ENCODE measurements at places on chromosomes 1 and 21.

GRCh38 chr1:74432325-74432724 lies 80.1 kb downstream of the LRRC53 start:
- DNase-seq, result no peak

DNA sequence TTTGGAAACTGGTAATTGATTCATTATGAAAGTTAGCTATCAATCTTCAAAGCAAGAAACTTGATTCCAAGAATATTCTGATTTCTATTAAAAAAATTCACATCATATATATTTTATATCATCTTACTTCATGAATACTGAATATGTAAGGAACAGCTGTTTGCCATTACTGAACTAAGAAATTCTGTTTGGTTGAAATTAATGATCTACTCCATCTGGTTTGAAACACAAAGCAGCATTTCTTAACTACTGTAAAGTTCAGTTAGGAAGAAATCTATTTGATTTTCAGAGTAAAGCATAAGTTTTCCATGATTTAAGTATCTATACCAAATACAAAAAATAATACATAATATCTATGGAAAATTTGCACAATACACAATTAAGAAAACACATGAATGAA lies 66.0 kb upstream of the SCYL3 start:
- no peak for DNase-seq

DNA sequence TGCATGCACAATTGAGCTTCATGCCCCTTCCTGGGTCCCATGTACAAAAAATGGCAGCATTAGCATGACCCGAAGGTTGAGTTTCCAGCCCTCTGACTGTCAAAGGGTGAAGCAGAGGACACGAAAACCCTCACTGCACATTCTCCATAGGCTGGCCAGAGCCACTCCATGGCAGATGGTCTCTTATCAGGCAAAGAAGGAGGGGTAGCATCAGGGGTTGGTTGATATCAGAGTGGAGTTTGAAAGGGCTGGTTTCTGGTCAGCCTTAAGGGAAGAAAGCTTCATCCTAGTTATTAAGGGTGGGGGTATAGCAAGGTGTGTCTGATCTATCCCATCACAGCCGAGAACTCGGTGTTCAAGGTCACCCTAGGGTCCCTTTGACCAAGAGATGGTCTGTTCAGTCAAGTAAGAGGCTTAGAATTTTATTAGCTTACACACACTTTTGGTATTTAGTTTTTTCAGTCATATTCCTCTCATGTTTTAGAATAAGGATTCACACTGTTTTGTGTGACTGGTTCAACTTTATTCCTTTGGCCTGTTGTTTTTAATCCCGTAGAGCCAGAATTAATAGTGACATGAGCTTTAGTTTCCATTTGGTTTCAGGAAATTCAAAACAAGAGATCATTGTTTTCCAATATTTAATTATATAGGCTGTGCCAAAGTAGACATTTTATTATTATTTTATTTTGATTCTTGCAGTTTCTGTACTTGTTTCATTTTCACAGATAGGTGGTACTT lies 199.9 kb upstream of the FMN2 start:
- DNase-seq, result no peak

DNA sequence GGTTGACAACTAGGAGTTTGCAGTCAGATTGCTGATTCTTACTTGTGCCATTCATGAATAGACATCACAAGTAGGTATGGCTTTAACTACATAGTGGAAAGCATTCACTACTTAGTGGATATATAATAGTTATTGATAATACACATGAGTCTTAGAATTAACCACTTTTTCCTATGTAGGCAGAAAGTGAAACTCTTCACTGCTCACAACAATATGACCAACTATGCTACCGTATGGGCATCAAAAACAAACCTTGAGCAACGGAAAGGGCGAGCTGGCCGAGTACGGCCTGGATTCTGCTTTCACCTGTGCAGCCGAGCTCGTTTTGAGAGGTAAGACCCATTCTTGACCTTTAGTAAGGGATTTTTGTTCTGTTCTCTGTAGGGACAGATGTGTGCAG lies 38.7 kb downstream of the DHX9 start:
- DNase-seq, result no peak

DNA sequence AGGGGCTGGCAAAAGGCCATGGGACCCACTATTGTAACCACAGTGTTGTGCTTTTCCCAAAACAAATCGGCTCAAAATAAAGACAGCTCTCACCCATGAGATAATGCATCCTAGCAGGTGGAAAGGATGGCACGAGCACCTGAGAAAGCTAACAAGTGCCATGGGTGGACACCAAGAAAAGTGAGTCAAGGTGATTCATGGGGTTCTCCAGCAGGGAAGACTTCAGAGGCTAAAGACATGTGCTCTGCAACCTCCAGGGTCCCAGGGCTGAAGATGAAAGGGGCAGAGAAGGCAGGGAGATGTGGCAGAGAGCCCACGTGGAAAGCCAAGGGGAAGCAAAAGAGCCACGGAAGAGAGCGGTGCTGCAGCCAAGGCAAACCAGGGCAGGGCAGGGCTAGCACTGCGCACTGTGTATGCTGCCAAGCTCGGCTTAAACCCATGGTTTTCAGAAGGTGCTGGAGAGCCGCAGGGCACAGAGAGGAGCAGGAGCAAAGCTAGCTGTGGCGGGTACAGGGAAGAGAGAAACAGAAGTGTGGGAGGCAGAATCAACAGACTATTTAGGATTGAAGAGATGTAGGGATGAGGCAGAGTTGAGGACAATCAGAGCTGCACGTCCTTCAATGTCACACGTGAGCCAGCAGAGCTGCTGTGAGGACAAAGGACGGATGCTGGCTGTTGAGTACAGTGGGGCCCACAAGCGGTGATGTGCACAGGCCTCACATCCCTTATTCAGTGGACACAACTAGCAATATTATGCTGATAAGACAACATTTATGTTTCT lies 41.8 kb upstream of the C1orf198 start:
- DNase-seq, result no peak

Measured in A172 (cell line).